ENCODE measurements at places on chromosomes 11 and 22.

GRCh38 chr11:32706985-32707741, 87.3 kb downstream of the CCDC73 start:
- DNase-seq: no peak

- DNase-seq: no peak
These were observed 13.5 kb downstream of the TXN2 start for GRCh38 chr22:36467946-36468345.

- no peak for DNase-seq
These were observed 23.6 kb downstream of the FBLN1 start for GRCh38 chr22:45526281-45526680.

DNA sequence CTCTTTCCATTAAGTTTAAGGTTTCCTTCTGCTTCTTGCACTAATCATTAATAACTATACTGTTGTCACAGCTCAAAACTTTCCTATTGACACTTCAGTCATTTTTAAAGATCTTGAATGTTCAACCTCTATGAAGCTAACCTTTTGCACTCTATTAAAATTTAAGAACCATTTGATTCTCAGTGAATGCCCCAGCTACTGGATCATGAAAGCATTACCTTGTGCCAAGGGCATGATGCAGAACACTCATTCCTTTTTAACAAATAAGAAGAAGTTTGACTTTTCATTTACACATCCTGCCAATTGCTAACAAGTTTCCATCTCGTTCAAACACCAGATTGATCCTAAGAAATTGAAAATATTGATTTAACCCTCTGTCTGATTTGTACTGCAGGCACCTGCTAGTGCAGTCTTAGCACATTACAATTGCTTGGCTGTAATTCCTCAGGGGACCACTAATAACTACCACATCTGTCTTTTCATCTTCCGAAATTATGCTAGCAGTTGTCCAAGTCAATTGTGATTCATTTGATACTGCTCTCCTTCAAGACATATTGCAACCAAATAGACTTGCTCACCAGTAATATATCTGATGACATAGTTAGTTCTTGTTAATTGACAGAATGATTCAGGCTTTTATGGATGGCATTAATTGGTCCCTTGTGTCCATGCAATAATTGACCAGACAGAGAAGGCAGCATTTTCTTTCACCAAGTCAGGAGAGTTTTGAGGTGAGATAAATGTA, 158.4 kb downstream of the TEAD1 start:
- no peak for DNase-seq

DNA sequence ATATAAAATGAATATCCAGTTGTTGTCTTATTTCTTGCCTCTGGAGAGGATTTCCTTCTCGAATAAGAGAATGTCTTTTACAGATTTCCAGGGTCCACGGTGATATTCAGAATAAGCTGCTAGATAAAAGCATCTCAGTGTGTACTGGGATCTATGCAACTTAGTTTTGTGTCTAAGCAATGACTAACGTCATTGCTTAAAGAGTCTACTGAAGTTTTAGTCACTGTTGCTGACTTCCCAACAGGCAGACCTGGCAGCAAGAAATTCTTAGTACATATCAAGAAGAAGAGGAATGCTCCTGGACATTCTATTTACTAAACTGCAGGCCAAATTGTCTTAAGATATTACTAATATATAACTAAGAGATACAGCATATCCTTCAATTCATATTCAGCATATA, 70.3 kb downstream of the SOX6 start:
- DNase-seq: no peak

GRCh38 chr11:130715085-130715876, 201.0 kb downstream of the SNX19 start:
- no peak for DNase-seq

- DNase-seq: no peak
These were observed 11.3 kb downstream of the IZUMO1R start for GRCh38 chr11:94315664-94316063.

- DNase-seq: no peak
These were observed 133.6 kb upstream of the SESN3 start for GRCh38 chr11:95364324-95365295.

DNA sequence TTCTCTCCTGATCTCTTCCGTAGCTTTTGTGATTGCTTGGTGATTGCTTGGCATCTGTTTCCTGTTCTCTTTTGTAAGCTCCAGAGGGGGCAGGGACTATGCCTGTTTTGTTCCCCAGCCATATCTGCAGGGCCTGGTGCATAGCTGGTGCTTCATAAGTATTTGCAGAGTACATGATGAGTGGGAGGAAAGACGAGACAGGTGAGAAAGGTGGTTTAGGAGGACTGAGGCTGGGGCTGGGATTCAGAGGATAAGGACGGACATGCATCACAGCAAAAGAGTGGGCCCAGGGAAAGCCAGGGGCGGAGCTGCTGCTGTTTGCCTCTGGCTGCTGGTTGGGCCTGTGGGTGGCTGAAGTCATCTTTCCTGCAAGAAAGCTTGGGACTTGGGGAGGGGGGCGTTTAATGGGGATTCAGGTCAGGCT, 62.4 kb downstream of the DSCAML1 start:
- DNase-seq: no peak

DNA sequence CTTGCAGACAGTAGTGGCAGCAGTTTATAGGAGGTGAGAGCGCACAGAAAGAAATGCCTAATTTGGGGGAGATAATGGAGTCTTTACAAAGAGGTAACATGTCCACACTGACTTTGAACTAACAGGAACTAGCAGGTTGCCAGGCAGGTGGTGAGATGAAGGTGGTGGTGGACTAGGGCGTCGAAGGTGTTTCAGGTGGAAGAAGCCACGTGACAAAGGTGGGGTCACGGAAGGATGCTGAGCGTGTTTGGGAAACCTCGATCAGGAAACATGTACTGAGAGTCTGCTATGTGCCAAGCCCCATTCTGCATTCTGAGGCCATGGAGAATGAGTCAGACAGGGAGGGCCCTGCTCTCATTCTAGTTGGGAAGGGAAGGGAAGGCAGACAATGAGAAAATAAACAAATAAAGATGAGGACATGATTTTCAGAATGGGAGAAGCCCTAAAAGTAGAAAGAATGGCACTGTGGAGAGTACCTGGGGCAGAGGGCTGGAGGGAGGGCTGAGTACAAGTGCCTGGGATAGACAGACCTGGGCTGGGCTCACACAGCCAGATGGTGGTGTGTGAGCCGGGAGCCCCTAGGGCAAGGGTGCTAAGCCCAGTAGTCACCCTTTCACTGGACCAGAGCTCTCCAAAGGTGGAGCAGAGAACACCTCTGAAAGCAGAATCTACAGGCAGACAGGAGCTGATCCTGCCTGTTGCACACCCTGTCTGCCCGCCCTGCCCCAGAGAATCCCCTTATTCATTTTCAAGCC, 16.2 kb upstream of the NNMT start:
- no peak for DNase-seq

- DNase-seq: no peak
These were observed 1.1 kb downstream of the RRM1 start for GRCh38 chr11:4095509-4096230.

- no peak for DNase-seq
These were observed 6.9 kb upstream of the NEAT1 start for GRCh38 chr11:65415499-65416340.

GRCh38 chr22:29096736-29097669, 24.2 kb downstream of the KREMEN1 start:
- no peak for DNase-seq

- DNase-seq: no peak
These were observed 239.1 kb upstream of the ARHGAP20 start for GRCh38 chr11:110951037-110951949.

DNA sequence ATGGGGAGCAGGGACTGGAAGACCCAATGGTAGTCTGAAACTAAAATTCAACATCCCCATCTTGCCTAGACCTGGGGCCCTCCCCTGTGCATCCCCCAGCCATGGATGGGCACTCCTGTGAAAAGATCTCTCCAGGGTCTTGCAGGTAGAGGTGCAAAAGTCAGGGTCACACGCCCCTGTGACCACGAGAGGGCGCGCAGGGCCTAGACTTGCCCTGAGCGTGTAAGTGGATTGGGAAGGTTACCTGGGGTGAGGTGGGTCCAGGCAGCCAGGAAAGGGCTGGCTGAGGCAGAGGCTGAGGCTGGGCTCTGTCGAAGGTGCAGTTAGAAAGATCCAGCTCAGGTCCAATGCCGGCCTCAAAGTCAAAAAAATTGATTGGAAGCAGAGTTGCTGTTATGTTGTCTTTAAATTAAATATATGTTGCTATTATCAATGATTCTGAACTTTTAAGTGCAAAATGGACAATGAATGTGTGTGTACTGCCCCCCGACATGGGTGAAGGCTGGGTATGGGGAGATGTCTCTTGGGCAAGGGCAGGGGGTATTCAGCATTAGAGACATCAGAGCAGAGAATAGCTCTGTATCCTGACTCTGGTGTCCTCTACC, 4.8 kb upstream of the POU2F3 start:
- no peak for DNase-seq

- DNase-seq: no peak
These were observed 723 bp upstream of the CD82 start for GRCh38 chr11:44564670-44565210.

- no peak for DNase-seq
These were observed 6.1 kb upstream of the SSTR3 start for GRCh38 chr22:37218399-37218770.

- DNase-seq: no peak
These were observed 35.0 kb upstream of the MAPK1 start for GRCh38 chr22:21902296-21903087.

- no peak for DNase-seq
These were observed 1.4 kb upstream of the CPT1A start for GRCh38 chr11:68843052-68843561.

DNA sequence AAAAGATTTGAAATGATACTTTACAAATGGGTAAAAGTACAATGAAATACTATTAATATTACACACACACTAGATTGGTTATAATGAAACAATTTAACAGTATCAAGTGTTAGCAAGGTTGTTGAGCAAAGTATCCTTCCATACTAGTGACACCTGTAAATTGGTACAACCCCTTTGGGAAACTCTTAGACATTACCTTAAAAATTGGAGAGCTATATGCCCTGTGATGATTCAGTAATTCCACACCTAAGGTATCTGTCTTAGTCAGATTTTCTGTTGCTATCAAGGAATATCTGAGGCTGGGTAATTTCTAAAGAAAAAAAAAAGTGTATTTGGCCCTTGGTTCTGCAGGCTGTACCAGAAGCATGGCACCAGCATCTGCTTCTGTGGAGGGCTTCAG, 7.4 kb upstream of the GDPD4 start:
- no peak for DNase-seq

GRCh38 chr11:128116885-128117284, 470.5 kb downstream of the ETS1 start:
- DNase-seq: no peak

DNA sequence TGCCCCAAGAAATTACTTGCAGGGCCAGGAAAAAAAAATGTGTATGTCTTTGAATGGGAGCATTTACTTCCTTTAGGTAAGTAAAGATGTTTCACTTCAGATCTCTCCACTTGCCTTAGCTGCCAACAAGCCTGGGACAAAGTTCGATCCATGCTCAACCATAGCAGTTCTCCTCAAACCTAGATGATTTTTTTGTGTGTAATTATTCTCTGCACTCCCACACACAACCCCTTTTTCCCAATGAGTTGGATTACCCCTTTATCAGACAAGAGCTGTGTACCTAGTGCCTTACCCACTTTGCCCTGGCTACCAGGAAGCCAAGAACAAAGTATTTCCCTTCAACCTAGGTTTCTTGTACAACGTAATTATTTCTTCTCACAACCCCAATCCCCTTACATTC, 35.6 kb downstream of the TPBGL start:
- no peak for DNase-seq

DNA sequence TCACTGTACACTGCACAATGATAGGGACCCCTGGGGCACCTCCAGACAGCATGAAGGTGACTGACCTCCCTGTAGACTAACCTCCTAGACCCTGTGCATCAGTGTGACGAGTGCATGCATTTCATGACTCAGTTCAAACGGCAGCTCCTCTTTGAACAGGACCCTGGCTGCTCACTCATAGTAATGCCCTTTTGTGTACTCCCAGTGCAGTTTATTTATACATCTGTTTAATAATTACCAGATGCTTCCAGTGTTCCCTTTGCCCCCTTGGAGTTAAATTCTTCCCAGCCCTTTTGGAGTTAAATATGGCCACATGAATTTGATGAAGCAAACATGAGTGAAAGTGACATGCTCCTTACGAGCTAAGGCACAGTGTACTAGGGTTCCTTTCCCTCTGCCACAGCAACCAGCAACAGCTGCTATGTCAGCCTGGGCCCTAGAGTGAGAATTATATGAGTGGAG, 72.4 kb downstream of the PANX1 start:
- DNase-seq: no peak

DNA sequence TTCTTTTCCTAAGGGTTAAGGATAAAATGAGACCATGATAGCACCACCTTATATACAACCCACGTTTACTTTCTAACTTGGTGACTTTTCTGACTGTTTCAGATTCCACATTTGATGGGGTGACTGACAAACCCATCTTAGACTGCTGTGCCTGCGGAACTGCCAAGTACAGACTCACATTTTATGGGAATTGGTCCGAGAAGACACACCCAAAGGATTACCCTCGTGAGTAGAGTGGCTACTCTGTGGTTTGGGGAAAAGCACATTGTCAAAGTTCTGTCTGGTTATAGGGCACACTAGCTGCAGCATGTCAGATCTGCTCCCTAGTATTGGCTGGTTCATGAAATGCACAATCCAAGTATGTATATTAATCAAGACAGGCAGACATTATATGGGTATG, 117.3 kb downstream of the SPON1 start:
- DNase-seq: no peak

DNA sequence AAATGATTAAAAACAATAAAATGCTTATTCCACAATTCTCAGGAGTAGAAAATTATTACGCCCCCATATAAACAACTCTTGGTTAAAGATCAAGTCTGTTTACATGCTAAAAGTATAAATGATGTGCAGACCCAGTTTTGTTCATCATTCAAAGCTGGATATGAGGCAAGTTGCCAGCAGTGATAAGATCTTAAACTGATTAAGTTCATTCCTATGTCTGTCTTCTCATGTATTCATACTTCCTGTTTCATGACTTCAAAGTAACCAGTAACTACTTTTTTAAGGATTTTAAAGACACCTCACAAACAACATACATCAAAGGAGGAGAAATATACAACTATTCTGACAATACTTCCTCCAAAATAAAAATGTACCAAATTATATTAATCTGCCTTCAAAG, 55.0 kb upstream of the ARHGAP32 start:
- DNase-seq: no peak

DNA sequence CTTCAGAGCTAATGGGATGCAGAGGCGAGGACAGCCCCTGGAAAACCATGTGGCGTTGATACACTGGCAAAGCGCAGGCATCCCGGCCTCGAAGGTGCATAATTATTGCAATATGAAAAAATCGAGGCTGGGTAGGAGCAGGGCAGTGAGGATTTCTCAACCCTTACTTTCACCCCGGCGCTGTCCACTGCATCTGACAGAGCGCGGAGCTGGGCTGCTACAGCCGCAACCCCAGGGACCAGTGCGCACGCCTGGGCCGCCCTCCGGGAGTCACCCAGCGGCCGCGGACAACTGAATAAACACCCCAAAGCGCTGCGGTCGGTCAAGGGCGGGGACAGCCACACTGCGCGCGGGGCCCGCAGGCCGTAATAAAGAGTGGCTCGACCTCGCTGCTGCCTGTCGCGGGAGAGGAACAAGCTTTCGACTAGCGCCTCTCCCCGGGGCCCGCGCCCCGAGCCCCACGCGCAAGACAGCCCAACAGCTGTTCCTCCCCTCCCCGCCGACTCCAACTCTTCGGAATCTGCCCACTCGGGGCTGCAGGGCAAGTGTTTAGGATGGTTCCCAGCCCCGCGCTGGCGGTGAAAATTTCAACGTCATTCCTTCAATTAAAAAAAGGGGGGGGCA, 3.6 kb upstream of the WT1 start:
- DNase-seq: no peak

GRCh38 chr11:69361466-69361865, 67.5 kb downstream of the MYEOV start:
- no peak for DNase-seq

Data from renal cortex interstitium (tissue), 15 donors.